ENCODE measurements at places on chromosomes 1 and 21. TPM values are rescaled to one million over a fixed set of nuclear protein-coding genes. Genes with fewer than 3 reads are reported as not detected.

- peak; percentile 66 for DNase-seq
These were observed 53.8 kb upstream of the PSEN2 start for GRCh38 chr1:226816576-226816975.

DNA sequence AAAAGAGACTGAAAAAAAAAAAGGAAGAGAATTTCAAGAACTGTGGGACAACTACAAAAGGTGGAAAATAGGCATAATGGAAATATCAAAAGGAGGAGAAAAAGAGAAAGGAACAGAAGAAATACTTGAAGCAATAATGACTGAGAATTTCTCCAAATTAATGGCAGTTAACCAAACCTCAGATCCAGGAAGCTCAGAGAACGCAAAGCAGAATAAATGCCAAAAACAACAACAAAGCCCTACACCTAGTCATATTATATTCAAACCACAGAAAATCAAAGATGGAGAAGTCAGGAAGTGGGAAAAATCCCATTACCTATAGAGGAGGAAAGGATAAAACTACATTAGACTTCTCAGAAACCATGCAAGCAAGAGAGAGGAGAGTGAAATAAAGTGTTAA is 20.7 kb upstream of the AHCYL1 start:
- no peak for DNase-seq

DNA sequence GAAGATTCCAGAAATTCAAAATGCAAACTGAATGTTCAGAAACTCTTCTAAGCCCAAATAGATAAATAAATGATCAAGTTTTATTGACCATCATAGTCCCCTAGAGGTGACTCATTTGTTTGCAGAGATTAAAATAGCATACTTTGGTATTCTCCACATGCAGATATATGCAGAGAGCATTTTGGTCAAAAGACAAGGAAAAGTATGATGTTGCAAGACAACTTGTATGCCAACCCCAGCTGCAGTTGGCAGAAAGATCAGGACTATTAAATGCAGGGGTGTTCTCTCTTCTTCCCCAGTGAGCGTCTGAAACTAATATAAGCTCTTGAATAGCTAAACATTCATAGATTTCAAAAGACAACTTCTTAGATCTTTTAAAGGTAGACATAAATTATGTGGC is 404.9 kb downstream of the LTN1 start:
- DNase-seq, result peak; percentile 27

Gene CELA2A
- total RNA-seq, result not detected

Gene S100A14
- not detected for total RNA-seq

GRCh38 chr1:31573261-31573660 is 3.1 kb upstream of the TINAGL1 start:
- no peak for DNase-seq

DNA sequence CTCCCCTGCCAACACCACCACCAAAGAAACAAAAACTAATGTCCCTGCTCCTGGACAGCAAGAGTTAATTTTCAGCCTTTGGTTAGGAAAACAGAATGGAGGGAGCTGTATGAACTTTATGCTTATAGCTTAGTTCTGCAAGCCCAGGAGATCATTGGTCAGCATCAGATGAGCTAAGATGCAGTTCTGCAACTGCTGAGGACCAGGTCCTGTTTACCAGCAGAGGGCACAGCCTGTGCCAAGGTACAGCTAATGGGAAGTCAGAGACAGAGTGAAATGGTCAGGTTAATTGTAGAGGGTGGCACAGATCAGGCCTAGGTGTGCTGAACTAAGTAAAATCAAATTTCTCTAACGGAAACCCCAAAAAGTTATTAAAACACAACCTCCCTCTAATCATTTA is 161.3 kb downstream of the ROR1 start:
- peak; percentile 31 for DNase-seq

- no peak for DNase-seq
These were observed 315.4 kb downstream of the LMO4 start for GRCh38 chr1:87644033-87644578.
